ENCODE measurements at places on chromosomes 7 and 10.
A peak's percentile ranks its signal among the peaks of the same experiment; 100 is the strongest.

DNA sequence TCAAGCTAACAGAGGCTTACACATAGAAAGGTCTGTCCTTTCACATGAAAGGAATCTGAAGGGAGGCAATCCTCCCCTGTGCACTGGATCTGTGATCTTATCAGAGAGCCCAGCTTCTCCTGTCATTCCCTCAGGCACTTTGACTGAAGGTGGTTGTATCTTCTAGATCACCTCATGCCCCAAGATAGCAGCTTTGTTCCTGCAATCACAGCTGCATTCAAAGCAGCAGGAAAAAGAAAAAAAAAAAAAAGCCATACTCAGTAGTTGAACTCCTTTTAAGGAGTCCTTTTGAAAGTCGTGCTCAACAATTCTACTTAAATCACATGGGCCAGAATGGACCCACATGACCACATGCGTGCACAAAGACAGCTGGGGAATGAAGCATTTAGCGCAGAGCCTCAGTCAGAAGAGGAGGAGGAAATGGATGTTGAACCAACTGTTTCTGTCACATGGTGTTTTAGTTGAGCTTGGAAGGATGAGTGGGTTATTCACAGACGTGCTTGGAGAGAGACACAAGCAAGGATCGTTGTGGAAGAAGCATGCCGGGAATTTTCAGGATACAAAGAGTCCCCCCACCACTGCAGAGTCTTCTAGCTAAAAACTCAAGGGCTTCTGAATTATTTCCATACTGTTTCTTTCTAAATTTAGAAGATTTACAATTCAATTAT lies 13.0 kb upstream of the PFKP start:
- peak; percentile 14 for DNase-seq

GRCh38 chr7:70776627-70777101 lies 355.3 kb upstream of the GALNT17 start:
- no peak for DNase-seq

- DNase-seq: peak; percentile 87
Measured at GRCh38 chr7:17965603-17966002, 25.3 kb upstream of the SNX13 start.

- DNase-seq: no peak
Measured at GRCh38 chr7:18960725-18961124, 156.7 kb downstream of the TWIST1 start.

GRCh38 chr10:98474628-98475027 lies 27.9 kb upstream of the HPS1 start:
- no peak for DNase-seq
